Urinary bladder (tissue), 4 donors: ENCODE measurements at places on chromosomes 13 and 19. TPM values are rescaled to one million over a fixed set of nuclear protein-coding genes. Genes with fewer than 3 reads are reported as not detected.

- DNase-seq, result no peak
Measured at GRCh38 chr19:3983936-3984583, 1.2 kb downstream of the EEF2 start.

DNA sequence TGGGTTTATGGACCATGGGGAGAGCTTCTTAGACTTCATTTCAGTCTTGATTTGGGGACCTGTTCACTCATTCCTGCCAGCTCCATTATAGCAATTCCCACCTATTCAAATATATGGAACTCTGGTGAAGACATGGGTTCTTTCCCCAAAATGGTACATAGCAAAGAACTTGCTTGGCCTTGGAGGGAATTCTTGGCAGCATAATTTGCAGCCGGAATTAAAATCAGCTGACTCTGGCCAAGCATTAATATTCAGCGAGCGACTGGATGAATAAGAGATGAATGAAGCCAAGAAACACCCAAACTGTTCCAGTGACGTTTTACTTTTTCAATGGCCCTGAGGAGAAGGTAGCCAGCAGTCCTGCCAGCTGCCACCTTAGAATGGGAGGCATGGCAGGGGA is 88.4 kb upstream of the SOX1 start:
- DNase-seq, result no peak

DNA sequence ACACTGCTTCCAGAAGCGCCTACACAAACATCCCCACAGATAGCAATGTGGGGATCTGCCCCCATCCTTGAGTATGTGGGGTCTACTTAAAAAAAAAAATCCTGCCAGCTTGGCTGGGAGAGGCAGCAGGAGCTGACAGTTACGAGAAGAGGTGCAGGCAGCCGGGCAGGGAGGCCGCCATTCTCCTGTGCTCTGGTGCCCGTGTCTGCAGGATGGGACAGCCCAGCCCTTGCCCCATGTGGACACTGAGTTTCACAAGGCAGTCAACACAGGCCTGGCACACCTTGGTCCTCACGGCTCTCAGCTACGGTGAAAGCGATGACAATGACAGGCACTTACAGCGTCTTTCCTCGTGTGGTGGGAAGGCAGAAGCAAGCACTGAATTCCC is 24.0 kb downstream of the MPND start:
- no peak for DNase-seq

DNA sequence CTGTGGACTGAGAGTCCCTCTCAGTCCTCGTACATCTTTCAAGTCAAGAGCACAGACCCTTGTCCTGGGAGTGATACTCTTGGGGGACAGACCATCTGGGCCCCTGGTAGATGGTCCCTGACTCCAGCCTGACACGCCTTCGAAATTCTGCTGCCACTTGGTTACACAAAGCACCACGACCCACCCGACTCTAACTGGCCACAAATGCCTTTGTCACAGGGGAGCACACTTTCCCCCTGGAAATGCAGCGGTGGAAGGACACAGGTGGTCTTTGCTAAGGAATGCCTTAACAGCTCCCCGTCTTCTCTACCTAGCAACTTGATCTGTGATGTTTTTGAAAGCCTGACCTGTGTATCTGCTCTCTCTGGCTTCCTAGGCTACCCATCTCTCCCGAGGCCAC is 13.8 kb upstream of the DHRS12 start:
- no peak for DNase-seq

DNA sequence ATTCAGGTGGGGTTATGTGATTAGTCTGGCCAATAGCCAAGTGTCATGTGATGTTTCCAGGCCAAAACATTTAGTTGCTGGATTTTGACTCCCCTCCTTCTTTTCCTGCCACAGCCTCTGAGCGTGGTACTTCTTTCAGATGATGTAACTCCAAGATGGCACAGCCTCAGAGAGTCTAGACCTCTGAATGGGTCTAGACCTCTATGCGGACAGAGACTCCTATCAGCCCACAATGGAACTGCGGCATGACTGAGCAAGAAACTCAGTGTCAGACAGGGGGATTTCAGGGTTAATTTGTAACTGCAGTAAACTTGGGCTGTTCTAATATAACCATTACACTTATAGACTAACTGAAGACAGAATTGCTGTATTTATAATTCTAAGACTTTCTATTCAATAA is 42.6 kb upstream of the ZDHHC20 start:
- no peak for DNase-seq

DNA sequence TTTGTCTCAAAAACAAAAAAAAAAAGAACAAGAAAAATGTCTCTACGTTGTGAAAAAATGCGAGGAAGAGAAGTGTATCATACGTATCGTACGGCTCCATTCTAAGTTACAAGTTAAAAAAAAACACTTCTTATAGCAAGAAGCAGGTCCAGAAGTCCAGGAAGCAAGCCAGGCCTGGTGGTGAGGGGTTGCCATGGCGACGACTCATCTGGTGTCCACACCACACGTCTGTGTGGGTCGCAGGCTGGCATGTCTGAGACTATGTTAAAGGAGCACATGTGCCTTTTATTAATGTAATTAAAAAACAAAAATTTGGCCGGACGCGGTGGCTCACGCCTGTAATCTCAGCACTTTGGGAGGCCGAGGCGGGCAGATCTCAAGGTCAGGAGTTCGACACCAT is 5.9 kb downstream of the MED16 start:
- no peak for DNase-seq

GRCh38 chr13:107649079-107649478 is 566.3 kb downstream of the LIG4 start:
- DNase-seq, result no peak

DNA sequence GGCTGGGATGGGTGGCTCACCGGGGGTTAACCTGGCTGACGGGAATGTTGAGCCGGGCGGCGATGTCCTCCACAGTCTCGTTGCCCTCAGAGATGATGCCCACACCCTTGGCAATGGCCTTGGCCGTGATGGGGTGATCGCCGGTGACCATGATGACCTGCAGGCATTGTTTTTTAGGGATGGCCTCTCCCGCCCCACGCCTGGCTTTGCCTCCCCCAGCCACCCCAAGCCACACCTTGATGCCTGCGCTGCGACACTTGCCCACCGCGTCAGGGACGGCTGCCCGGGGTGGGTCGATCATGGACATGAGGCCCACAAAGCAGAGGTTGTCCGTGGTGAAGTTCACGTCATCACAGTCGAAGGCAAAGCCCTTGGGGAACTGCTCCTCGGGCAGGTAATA is 16.1 kb downstream of the ATP1A3 start:
- no peak for DNase-seq

- DNase-seq, result no peak
Measured at GRCh38 chr19:38670921-38671398, 23.5 kb downstream of the ACTN4 start.

GRCh38 chr13:99162567-99163361 is 37.9 kb upstream of the UBAC2 start:
- DNase-seq, result no peak

DNA sequence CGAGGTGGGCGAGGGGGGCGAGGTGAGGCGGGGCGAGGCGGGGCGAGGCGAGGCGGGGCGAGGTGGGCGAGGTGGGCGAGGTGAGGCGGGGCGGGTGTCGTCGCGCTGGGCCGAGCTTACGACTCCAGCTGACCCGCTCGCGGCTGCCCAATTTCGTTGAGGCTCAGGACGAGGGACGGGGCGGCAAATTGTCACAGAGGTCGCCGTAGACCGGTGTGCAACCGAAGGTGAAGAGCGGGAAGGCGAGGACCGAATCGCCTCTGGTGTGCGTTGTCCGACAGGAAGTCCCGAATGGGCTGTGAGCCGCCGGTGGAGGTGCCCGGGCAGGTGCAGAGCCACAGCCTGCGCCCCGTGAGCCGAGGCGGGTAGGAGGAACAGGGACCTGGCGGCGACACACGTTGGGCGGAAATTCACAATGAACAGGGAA is at the start of gene LACC1:
LACC1 (plus strand) TSS at position 150 of the 427 bp plus-strand sequence. CDS start 1,082 bp downstream, outside the sequence.
- no peak for DNase-seq

The ARHGEF18 gene
- polyA plus RNA-seq, result 24.2 TPM

The ZNF730 gene
- polyA plus RNA-seq, result 0.09 TPM

The TYROBP gene
- polyA plus RNA-seq, result 113 TPM

The ZNF223 gene
- 3.6 TPM for polyA plus RNA-seq

The SLC7A10 gene
- 1.1 TPM for polyA plus RNA-seq
